Activated naive CD4-positive, alpha-beta T cell treated with anti-CD3 and anti-CD28 coated beads, Interleukin-2, amount 10 ng/mL, durations not matched to agents 7 days and 5 days (primary cell): ENCODE measurements at places on chromosomes 5 and 9.

GRCh38 chr5:72009280-72009679, 98.0 kb upstream of the MAP1B start:
- DNase-seq: no peak

DNA sequence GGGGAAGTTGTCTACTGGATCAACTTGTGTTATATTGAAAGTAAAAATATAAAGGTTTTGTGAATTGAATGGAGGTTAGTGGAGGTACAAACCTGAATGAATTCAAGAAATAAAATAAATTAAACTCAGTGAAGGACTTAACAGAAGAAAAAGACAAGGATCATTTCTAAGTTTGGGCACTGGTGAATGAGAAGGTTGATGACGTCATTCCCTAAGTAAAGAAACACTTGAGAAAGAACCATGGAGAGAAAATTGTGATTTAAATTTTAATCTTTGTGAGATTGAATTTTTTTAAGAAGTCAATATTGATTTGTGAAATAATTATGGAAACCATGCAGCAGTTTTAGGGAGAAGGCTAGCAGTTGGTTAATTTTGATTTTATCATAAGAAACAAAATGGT, 900.3 kb upstream of the TYRP1 start:
- DNase-seq: no peak

GRCh38 chr9:38020151-38021076, 48.6 kb downstream of the SHB start:
- no peak for DNase-seq

- no peak for DNase-seq
These were observed 73.9 kb downstream of the GABRA1 start for GRCh38 chr5:161921781-161922180.

DNA sequence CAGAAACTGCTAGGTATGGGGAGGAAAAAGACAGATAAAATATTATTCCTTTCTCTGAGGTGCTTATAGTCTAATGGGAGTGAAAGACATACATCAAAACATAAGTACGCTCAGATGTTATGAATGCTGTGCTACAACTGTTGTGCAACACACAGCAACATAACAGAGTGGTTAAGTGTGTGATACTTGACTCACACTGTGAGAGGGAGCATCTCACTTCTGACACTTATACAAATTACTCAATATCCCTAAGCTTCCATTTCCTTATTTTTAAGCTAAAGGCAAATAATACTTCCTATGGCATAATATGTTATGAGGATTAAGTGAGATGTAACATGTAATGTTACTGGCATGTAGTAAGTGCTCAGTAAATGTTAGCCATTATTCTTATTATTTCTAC, 110.6 kb upstream of the FER start:
- no peak for DNase-seq

DNA sequence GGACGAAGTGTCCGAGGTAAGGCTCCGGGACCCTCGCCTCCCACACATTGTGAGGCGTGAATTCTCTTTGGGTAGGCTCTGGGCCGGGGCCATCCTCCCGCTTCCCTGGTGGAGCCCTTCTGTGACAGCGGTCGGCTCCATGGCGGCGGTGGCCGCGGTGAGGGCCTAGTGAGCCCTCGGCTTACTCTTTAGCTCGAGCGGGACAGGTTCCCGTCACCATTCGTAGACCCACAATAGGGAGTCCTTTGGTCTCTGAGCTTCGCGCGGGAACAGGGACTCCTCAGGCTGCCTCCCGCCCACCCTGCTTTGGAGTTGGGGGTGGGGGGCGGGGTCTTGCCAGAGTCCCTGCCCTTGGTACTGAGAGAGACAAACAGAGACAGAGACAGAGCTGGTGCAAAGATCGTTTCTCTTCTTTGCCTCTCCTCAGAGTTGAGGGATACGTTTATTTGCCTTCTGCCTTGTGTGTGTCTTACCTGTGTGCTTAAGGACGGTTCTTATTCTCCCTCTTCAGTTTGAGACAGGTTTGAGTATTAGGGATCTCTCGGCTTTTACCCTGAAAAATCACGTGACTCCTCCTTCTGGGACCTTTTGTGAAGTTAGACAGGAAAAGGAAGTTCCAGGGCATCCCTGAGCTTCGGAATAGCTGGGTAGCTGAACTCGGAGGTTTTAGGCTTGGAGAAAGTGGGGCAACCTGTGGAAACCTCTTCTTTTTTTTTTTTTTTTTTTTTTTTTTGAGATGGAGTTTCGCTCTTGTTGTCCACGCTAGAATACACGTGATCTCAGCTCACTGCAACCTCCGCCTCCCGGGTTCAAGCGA, 833 bp downstream of the ANKHD1 start:
- peak; percentile 70 for DNase-seq

GRCh38 chr9:32334112-32334511, 50.3 kb upstream of the ACO1 start:
- no peak for DNase-seq

GRCh38 chr9:134041649-134041962, 16.3 kb downstream of the BRD3OS start:
- DNase-seq: no peak

- DNase-seq: no peak
These were observed 141.1 kb downstream of the CHSY3 start for GRCh38 chr5:130045334-130045733.

DNA sequence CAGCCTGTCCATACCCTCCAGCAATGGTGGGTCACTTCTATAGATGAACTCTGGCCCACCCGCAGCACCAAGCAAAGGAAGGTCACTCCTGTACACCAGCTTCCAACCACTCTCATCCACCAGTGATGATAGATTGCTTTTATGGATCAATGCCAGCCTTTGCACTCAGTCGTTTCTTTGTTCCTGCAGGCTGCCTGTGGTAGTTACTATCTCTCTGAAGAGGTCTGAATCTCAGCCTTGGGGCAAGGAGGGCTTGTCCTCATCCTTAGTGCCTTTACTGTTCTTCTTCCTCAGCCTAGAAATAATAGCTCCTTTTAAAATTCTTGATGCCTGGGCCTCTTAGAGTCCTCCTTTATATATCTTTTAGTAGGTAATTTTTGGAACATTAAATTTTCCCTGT, 100.8 kb downstream of the TMC1 start:
- DNase-seq: no peak

GRCh38 chr5:45440466-45440865, 255.7 kb downstream of the HCN1 start:
- no peak for DNase-seq
